ENCODE measurements at places on chromosomes 4 and X. TPM values are rescaled to one million over a fixed set of nuclear protein-coding genes. Genes with fewer than 3 reads are reported as not detected.

The FAM241A gene
- total RNA-seq = 5.1 TPM

The MGAT4D gene
- total RNA-seq = not detected

The CT45A1 gene
- total RNA-seq = not detected

The CT45A10 gene
- not detected for total RNA-seq

The UGT2B11 gene
- not detected for total RNA-seq

The GAGE12H gene
- not detected for total RNA-seq

The SLITRK2 gene
- 0.08 TPM for total RNA-seq

The RAB33A gene
- total RNA-seq = 1.9 TPM

The MAGEA4 gene
- not detected for total RNA-seq

The TCEAL7 gene
- 7.9 TPM for total RNA-seq

The TLR10 gene
- total RNA-seq = 0.10 TPM

The UGT2B17 gene
- total RNA-seq = 0.23 TPM

The IBSP gene
- not detected for total RNA-seq

The GPRASP3 gene
- total RNA-seq = 6.5 TPM

The ADGRL3 gene
- total RNA-seq = 17.9 TPM

The GLA gene
- total RNA-seq = 13.7 TPM

The TEX13C gene
- not detected for total RNA-seq

The DMP1 gene
- not detected for total RNA-seq

The GYPA gene
- total RNA-seq = not detected

The MAGEB1 gene
- not detected for total RNA-seq

The RTL3 gene
- not detected for total RNA-seq

The STPG2 gene
- 1.4 TPM for total RNA-seq

The KCTD8 gene
- total RNA-seq = 1.0 TPM

The ZNF595 gene
- 33.8 TPM for total RNA-seq

The ARX gene
- not detected for total RNA-seq

The GYPB gene
- not detected for total RNA-seq

The RBM47 gene
- total RNA-seq = 110 TPM

The CT47A7 gene
- not detected for total RNA-seq

The MSL3 gene
- total RNA-seq = 22.8 TPM

The ETNPPL gene
- total RNA-seq = not detected

The PAGE1 gene
- not detected for total RNA-seq

The CENPVL1 gene
- not detected for total RNA-seq

The BTK gene
- 7.9 TPM for total RNA-seq

The TIGD2 gene
- 13.4 TPM for total RNA-seq

The IL3RA gene
- 7.4 TPM for total RNA-seq

The QRFPR gene
- total RNA-seq = 0.21 TPM

The WAS gene
- 4.8 TPM for total RNA-seq

The BST1 gene
- 18.6 TPM for total RNA-seq

The PDZD4 gene
- total RNA-seq = 10.6 TPM

The AGTR2 gene
- not detected for total RNA-seq

The STAP1 gene
- total RNA-seq = 0.65 TPM

The FAM9C gene
- 0.26 TPM for total RNA-seq

The AFF2 gene
- total RNA-seq = 2.3 TPM

The MAGEC1 gene
- total RNA-seq = not detected

All from ureter (tissue), 1 donor.